ENCODE measurements at places on chromosomes 1 and 21.

- DNase-seq: no peak
Measured at GRCh38 chr1:159705904-159706256, 8.5 kb downstream of the CRP start.

DNA sequence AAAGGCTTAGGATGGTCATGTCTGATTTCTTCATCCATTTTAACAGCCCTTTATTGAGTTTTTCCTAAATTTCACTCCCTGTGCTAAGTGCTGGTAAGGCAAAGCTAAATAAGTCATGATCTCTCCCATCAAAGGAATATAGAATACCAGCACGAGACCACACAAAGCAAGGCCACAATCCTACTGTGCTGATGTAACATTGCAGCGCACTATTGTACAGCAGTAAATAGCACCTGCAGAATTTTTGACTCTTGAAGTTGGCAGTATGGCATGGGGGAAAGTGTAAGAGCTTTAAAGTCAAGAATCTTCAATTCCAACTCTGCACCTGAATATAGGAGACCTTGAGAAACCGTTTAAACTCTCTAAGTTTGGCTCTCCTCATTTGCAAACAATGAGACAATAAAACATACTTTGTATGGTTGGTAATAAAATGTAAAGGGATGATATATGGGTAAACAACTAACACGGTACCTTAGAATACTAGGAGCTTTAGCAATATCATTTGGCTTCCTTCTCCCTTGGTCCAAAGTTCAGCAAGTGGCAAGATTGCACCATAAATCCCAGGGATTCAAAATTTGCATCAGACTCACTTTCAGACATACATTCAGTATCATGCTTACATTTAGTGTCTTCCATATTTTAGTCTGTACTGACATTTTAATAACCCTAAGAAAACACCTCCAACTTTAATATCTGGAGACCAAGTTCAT, 132.9 kb upstream of the PRDX6 start:
- DNase-seq: no peak

- no peak for DNase-seq
Measured at GRCh38 chr1:200328379-200328778, 81.5 kb downstream of the ZNF281 start.

- no peak for DNase-seq
Measured at GRCh38 chr1:54798769-54799641, 2.1 kb downstream of the TTC22 start.

- no peak for DNase-seq
Measured at GRCh38 chr1:94022471-94023189, 98.3 kb downstream of the ABCA4 start.

GRCh38 chr1:55141295-55141893, 73.8 kb downstream of the USP24 start:
- no peak for DNase-seq

Measured in stimulated activated CD4-positive, alpha-beta T cell treated with anti-CD3 and anti-CD28 coated beads, Interleukin-1b, Interleukin-23, amount 100 ng/mL, for 24 hours (primary cell).